ENCODE measurements at places on chromosomes 3 and 15.
A peak's percentile ranks its signal among the peaks of the same experiment; 100 is the strongest.

DNA sequence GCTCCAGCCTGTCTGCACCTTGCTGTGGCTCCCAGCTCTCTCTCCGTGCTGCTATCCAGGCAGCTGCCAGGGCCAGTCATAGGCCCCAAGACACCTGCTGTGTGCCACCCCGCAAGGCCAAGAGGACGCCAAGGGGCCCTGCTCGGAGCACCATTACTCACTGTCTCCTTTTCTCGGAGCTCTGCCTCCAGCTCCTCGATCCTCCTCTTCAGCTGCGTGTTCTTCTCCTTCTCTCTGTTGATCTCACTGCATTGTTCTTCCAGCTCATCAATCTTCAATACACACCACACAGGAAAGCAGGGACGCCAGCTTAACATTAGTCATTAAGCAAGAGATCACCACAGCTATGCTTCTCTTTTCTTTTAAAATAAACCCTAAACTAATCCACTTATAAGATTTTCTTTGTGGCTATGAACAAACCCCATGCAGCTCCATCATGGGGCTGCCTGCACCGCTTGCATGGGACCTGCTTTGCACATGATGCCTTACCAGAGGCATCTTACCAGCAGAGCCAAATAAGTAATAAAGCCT, 42.6 kb downstream of the WHAMM start:
- no peak for DNase-seq

DNA sequence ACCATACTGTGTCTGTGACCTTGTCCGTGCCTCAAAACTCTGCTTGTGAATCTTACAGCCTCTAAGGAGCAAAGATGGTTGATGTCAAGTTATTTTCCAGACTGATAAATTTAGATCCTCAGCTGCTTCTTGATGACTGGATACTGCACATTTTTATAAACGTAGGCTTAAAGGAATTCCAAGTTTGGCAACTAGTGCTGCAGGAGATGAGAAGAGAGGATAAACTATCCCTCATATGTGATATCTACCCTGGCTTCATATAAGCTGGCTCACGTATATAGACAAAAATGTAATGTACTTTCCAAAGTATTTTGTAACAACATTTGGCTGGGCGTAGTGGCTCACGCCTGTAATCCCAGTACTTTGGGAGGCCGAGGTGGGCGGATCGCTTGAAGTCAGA, 89.6 kb downstream of the GMPS start:
- DNase-seq = no peak

DNA sequence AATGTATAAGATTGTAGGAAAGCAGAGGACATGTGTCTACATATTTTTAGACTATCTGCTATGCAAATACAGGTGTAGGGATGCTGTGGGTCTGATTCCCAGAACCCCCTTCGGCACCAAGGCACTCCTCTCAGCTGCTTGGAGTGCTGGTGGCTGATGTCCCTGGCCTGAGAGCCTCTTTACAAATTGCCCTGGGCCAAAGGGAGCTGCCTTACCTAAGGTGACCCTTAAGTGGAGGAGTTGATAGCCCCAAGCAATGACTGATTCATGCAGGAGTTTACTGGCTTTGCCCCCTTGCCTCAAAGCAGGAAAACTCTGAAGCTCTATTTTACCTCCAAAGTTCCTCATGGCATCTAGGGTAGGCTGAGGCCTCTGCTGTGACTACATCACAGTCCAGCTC, 83.0 kb downstream of the ZNF385D start:
- DNase-seq = no peak

- no peak for DNase-seq
Observed at GRCh38 chr3:45435961-45436360, 47.6 kb downstream of the LARS2 start.

DNA sequence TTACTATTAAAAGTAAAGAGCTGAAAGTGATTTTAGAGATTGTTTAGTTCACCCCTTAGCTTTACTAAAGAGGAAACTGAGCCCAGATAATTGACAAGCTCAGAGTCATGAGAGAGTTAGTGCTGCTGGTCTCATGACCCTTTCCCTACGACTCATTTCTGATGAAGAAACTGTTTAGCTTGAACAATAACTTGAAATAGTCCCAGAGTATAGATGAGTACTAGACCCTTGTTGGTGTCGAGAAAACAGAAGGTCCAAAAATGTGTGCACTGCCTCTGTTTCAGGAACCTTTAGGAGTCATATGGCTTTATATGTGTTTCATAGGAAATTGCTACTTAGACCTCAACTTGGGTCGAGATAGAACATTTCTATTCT, 58.2 kb downstream of the IL16 start:
- DNase-seq = no peak

- no peak for DNase-seq
Observed at GRCh38 chr3:66342717-66343356, 122.0 kb downstream of the SLC25A26 start.

DNA sequence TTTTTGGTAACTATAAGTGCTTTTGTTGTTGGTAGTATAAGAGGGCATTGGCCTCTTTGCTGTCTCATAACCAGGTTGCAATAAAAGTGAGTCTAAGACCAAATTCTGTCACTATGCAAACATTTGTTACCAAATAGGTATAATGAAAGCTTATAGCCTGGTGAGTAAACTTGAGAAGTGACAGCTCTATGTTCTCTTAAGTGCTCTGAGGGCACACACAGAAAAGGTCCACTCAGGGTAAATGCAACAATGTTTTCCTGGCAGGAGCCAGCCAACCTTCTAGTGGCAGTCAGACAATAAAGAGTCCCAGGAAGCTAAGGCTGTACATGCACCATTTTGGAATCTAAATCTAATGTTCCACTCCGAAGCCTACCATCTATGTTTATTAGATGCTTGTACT, 262.1 kb upstream of the TGFBR2 start:
- no peak for DNase-seq

- DNase-seq = peak; percentile 27
Observed at GRCh38 chr3:16849229-16849628, 35.5 kb upstream of the PLCL2 start.

DNA sequence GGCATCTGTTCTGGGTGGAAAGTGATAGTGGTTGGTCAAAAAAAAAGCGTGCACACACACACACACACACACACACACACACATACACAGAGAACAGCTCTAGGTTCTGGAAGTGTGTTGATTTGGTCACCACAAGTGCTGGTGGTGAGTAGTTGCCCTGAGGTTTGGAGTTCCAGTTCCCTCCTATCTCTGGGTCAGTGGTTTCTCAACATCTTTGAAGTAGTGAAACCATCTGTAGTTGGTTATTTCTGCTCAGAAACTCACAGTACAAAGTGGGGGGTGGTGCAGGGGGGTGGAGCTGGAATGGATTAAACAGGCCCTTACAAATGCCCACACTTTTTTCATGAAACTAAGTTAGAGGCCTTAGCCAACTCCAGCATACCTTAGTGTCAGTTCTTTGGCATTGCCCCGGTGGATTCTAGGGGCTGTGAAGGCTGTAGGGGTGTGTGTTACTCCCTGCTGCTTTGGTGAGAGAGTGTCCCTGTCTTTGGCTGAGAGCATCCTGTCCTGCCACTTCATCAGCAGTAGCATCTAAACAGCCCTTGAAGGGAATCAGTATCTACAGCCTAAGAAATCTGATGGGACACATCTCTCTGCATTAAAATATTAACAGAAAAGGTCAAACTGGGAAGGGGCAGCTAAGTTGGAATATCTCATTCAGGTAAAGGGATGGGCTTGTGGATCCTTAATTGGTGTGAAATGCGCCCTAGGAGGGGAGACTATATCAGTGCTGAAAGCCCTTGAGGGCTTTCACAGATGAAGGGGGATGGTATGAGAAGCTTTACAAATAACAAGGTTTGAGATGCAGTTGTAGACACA, 20.6 kb downstream of the SMAD3 start:
- DNase-seq = no peak

- no peak for DNase-seq
Observed at GRCh38 chr3:33904730-33905129, 106.3 kb downstream of the PDCD6IP start.

- DNase-seq = no peak
Observed at GRCh38 chr3:63950698-63951097, 38.5 kb upstream of the SCAANT1 start.

DNA sequence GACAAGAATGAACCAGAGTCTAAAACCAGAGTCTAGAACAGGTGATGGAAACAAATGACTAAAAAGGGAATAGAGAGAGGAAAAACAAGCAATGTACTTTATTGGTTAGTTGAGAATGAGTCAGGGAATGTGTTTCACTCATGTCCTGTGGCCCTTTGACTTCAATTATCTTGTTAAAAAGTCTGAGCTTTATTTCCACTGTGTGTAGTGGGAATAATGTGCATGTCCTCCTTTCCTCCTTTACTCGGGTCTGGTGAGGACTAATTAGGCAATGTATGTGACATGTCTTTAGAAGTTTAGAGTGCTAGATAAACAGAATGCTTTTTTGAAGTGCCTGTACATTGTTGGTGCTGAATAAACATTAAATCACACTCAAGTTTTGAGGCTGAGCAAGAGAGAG, 21.3 kb downstream of the LSAMP start:
- DNase-seq = no peak

DNA sequence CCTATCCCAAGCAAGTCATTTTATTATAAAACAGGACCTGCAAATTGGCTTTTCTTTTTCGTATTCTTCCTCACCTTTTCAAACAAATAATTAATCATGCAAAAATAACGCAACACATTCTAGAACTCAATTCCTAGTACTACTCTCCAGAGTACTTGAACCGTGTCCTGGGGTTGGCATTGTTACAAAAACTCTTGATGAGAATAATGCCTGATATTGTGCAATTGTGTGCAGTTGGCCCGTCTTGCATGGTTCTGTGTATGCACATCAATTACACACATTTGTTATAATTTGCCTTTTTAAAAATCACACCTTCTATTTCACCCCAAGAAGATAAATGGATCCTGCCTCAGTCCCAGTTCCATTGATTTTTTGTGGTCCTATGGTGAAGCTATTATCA, 205.4 kb downstream of the EPHB1 start:
- DNase-seq = no peak

- no peak for DNase-seq
Observed at GRCh38 chr3:154089421-154090420, 31.5 kb upstream of the ARHGEF26 start.

GRCh38 chr3:35296533-35296932, 342.8 kb upstream of the ARPP21 start:
- DNase-seq = no peak

DNA sequence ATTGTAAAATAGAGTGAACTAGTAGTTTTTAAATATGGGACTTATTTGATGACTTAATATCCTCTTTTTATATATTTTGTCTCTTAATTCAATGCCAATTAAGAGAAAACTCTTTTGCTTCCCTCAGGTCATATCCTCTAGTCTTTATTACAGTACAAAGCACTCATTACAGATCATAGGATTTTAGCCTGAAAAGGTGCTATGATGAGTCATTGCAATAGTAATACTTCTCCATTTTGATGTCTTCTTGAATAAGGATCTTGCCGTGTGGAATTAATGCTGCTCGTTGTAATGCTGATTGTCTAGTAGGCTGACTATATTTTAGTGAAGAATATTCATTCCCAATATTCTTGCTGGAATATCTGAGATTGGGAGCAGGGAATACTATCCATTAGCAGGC, 612.2 kb upstream of the GOLIM4 start:
- no peak for DNase-seq

- no peak for DNase-seq
Observed at GRCh38 chr3:37295925-37296324, 121.5 kb upstream of the LRRFIP2 start.

DNA sequence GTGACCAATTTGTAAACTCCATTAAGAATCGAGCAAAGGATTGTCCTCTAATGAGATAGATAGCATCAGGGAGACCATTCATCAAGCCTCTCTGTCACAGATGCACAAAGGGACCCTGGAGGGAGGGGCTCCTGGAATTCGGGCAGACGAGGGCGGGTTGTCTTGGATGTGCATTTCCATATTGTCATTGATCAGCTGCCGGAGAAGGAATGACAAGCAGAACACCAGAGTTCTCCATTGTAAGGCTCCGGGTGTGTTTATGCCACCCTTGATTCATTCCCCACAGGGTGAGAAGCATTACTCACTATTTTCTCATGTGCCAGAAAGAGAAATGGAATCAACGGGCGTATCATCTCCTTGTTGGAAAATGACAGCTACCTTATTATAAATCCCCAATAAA, 167.5 kb downstream of the EBLN2 start:
- no peak for DNase-seq

All from stimulated activated CD8-positive, alpha-beta memory T cell treated with anti-CD3 and anti-CD28 coated beads, Interleukin-4, amount 100 ng/mL, for 4 hours (primary cell).